Kidney capillary endothelial cell (primary cell): ENCODE measurements at places on chromosomes 1 and 21.
A peak's percentile ranks its signal among the peaks of the same experiment; 100 is the strongest.

DNA sequence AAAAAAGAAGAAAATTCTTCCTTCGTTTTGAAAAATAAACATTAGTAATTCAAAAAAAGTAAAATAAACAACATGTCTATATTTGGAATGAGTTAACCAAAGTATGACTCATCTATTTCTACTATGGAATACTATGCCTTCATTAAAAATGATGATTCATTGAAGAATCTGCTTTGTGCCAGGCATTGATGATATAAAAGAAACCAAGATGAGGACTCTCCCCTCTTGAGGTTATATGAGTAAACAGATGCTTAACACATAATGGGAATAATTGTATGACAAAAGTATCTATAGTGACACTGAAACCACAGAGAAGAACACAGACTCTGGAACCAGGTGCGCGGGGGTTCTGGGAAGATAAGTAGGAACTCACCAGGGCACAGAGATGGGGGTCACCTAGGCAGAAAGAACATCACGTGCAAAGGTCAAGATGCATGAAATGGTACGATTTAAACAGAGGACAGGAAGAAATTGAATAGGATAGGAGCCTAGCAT is 18.8 kb downstream of the ELF3 start:
- peak; percentile 37 for DNase-seq

DNA sequence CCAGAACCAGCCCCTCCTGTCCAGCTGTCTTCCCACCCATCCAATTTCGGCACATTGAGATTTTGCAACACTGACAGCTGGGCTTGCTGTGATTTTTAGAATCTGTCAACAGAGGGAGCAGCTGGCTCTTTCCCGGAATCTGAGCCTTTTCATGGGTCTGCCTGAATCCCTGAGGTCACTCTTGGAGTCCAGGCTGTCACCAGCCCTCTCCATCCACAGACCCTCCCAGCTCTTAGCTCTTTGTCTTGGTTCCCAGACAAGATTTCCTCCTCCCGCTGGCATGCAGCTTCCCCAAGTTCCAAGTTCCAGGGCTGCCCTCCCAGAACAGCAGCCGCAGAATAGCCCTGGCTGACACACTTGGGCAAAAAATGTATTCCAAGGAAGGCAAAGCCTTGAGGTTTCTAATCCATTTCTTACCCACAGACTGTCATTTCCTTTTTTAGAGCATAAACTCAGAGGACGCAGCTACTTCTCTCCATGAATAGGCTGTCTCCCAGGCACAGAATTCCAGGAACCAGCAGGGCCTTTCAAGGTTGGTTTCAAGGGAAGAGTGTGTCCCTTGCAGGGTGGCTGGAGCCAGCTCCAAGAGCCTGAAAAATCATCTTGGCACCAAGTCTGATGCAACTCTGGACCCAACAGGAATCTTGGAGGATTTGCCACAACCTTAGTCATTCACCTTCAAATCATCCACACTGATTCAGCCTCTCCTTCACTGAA is 7.1 kb upstream of the TMEM61 start:
- DNase-seq, result no peak

DNA sequence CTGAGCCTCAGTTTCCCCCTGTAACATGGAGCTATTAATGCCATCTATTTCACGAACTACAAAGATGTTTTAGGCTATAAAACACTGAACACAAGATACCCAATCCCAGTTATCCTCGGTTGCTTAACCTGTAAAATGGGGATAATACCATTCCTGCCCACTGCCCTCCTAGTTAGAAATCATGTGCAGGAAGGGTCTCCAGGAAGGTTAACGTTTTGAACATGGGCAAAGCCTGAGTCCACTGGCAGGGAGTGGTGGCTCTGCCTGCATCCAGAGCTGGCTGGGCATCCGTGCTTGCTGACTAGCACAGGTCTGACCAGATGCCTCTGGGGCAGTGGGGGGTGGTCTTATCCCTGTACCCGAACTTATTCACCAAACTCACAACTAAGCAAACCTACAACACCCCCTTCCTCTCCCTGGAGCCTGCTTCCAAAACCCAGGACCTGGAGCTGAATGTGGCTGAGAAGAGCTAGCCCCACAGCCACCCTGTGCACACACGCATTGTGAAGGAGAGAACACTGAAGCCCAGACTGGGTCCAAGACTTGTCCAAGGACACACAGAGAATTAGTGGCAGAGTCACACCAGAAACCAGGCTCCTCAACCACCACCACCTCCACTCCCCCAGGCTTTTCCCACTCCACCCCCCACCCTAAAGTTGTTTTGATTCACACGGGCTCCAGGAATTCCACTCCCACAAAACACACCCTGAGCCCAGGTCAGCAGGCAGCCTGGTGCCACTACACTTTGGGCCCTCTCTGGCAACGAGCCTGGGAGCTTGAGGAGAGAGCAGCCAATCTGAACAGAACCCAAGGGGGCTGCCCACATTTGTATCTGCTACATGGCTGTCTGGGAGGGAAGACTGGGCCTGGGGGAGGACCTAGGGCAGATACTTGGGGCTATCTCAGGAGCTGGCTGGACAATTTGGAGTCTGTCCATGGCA is 1.6 kb downstream of the E2F2 start:
- DNase-seq, result no peak

DNA sequence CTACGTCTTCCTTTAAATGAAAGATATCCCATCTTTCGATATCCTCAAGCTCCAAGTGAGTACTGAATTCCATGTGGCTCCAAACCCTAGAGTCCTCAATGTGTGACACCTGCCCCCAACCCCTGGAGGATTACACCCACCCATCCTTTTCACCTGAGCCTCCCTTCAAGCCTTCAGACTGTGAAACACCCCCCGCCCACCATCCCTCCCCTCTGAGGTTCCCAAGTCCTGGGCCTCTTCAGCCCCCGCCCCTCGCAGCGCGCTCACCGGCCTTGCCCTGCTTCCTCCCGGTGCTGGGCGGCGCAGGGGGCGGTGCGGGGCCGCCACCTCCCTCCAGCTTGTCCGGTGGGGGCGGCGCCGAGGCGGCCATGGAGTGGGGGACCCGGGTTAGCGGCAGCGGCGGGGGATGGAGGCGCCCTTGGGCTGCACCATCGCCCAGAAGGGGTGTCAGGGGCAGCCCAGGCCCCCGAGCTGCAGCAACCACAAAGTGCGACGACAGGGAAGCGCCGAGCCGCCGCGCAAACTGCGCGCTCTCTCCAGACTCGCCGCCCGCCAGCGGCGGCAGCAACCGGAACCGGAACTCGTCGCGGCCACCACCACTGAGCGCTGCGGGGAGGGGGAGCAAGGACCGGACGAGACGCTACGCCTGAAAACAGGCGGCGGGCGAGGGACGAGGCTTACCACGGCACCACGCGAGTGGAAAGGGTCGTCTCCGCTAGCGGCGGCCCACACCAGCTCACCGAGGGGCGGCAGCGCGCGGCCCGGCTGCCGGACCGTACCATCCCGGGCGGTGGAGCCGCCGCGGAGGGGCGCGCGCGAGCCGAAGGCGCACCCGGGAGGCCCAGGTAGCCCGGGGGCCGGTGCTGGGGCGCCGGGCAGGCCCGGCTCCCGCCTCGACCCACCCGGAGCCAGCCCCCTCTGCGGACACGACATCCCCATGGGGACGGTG is at the start of gene PYGO2:
TSS of gene PYGO2 (minus strand) at position 576 of the 949 bp plus-strand sequence. CDS start at position 370, 206 bp downstream.
- peak; percentile 66 for DNase-seq

- DNase-seq, result peak; percentile 22
Observed at GRCh38 chr1:119885903-119886783, 10.2 kb downstream of the ADAM30 start.

GRCh38 chr1:178960482-178961240 is 65.0 kb upstream of the FAM20B start:
- DNase-seq, result no peak

GRCh38 chr21:25496825-25497482 is 110.3 kb downstream of the MRPL39 start:
- no peak for DNase-seq

DNA sequence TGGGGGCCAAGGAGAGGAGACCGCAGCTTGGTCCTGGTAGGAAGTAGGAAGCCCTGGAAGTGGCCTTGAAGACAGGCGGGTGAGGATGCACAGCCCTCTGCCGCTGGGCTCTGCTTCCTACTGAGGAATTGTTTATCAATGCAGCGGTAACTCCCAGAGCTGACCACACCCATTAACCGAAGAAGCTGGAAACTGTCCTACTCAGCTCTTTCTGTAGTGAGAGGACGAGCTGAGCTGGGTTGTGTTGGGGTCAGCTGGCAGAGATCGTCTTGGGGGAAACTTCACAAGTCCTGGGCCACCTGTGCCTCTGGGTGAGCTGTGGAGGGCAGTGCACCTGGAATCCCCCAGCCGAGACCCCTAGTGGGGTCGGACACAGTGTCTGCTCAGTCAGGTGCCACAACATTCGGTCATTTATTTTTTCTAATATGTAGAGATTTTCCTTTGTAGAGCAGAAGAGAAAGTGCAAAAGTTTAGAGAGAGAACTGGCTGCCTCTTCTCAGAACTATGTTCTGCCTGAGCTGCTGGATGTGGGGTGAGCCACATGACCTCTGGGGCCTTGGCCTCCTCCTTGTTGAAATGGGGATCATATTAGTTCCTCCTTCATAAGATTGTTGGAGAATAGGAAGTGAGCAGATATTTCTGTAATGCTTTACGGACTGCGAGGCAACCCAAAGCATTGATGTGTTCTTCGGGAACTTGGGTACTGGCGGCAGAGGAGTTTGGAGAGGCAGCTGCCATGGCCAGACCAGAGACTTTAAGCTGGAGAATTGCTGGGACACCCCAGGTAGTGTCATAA is 3.6 kb downstream of the NECAP2 start:
- no peak for DNase-seq

DNA sequence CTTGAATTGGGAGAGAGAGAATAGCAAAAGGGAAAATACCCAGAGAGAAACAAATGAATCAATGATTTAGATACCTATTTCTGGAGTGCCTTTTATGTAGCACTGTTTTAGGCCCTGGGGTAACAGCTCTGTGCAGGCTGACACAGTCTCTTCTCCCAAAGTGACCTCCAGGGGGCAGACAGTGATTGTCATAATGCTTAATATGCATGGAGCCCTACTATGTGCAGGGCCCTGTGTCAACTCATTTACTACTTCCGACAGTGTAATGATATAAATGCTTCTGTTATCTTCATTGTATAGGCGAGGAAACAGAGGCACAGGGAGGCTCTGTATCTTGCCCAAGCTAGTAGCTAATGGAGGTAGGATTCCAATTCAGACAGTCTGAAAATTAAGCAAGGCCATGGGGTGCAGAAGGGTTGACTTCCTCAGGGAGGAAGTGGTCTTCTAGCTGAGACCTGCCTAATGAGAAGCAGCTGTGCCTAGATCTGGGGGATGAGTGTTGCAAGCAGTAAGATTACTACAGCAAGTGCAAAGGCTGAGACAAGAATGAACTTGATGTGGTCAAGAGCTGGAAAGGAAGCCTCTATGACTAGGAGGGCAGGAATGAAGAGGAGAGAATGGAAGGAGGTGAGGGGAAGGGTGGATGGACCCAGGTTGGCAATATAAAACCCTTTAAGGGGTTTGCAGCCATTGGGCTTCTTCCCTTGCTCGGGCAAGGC is 16.2 kb upstream of the SERINC2 start:
- DNase-seq, result no peak
